ENCODE measurements at places on chromosomes 12 and 14. TPM values are rescaled to one million over a fixed set of nuclear protein-coding genes. Genes with fewer than 3 reads are reported as not detected.

The NABP2 gene
- total RNA-seq: 7.6 TPM

DNA sequence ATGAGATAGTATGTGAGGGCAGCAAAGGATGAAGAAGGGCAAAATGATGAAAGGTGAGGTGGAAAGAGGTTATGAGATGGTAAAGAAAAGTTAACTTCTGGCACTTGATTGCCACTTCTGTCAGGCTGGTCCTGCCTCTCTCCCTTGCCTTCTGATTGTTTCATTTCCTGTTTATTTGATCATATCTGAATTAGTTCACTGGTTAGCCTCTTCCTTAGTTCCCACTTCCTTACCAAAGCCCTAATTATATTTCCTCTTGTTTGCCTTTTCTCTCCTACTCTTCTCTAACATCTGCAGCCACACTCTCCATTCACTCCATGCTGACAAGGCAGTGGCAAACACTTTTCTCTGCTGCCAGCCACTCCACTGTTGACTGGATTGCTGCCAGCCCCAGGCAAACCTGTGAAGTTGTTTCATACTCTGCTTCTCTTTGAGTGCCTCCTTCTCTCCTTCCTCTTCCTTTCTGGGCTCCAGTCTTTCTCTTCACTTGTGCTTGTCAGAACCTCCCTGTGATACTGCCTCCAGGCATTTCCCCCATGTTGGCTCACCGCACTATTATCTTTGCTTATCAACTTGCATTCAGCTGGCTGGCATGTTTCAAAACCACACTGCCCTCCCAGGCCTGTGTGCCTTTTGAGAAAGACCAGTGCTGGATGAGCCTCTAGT is 8.1 kb downstream of the PNP start:
- peak overlapping the region; percentile 71 for H3K27ac ChIP-seq
- peaks cover 80% of the 10 kb centered on the region for H3K4me1 ChIP-seq
- H3K36me3 ChIP-seq: peaks cover 48% of the 10 kb centered on the region
- H3K27me3 ChIP-seq: no peaks in the 10 kb centered on the region

GRCh38 chr12:115378291-115378690 is 694.3 kb upstream of the TBX3 start:
- no peak overlapping the region for H3K4me3 ChIP-seq
- no peaks in the 10 kb centered on the region for H3K4me1 ChIP-seq
- no peak overlapping the region for H3K27ac ChIP-seq
- H3K36me3 ChIP-seq: no peaks in the 10 kb centered on the region

- H3K36me3 ChIP-seq: no peaks in the 10 kb centered on the region
- no peak overlapping the region for H3K27ac ChIP-seq
- peaks cover 4% of the 10 kb centered on the region for H3K27me3 ChIP-seq
Measured at GRCh38 chr14:80150301-80150700, 61.0 kb downstream of the DIO2 start.

- H3K27me3 ChIP-seq: no peaks in the 10 kb centered on the region
- H3K27ac ChIP-seq: peak overlapping the region; percentile 66
- no peak overlapping the region for H3K4me3 ChIP-seq
- DNase-seq: peak; percentile 47
Measured at GRCh38 chr14:101595887-101596721, 34.8 kb downstream of the DIO3 start.

DNA sequence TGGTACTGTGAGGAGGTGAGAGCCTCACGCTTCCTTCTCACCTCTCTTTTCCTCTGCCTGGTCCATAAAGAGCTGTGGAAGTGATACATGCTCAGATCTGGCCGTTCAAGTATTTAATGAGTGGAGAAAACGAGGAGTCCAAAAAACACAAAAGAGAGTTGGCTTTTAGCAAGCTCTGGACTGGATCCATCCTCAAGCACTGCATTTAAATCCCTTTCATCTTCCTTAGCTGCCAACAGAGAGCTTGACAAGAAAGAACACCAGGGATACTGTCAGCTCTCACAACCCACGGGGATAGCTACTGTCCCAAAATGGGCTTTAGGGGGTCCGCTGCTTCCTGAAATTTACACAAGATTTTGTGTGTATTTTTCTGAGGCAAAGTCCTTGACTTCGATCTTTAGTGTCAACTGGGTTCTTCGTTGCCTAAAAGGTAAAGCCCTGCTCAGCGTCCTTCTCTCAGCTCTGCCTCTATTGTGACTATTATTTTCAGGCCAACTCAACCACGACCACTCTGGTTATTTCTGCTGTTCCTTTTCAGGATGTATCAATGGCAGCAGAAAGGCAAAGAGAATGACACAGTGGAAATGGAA is 120.9 kb downstream of the TMTC1 start:
- no peaks in the 10 kb centered on the region for H3K36me3 ChIP-seq
- no peak overlapping the region for H3K4me3 ChIP-seq
- H3K27ac ChIP-seq: no peak overlapping the region
- no peak for DNase-seq
- H3K27me3 ChIP-seq: no peaks in the 10 kb centered on the region

GRCh38 chr14:93971635-93972027 is 4.7 kb downstream of the ASB2 start:
- H3K27me3 ChIP-seq: no peaks in the 10 kb centered on the region
- peaks cover 77% of the 10 kb centered on the region for H3K4me1 ChIP-seq
- H3K36me3 ChIP-seq: no peaks in the 10 kb centered on the region
- DNase-seq: no peak
- no peak overlapping the region for H3K4me3 ChIP-seq

The KCNH5 gene
- total RNA-seq: not detected

The ANO4 gene
- not detected for total RNA-seq

- H3K27me3 ChIP-seq: no peaks in the 10 kb centered on the region
- H3K27ac ChIP-seq: no peak overlapping the region
- no peaks in the 10 kb centered on the region for H3K36me3 ChIP-seq
- no peak for DNase-seq
Measured at GRCh38 chr14:58705066-58705465, 67.3 kb downstream of the DACT1 start.

The RNASE7 gene
- not detected for total RNA-seq

The MAP3K9 gene
- 6.3 TPM for total RNA-seq

GRCh38 chr14:99252940-99253868 is 18.8 kb downstream of the BCL11B start:
- peak; percentile 63 for DNase-seq
- H3K27ac ChIP-seq: peak overlapping the region; percentile 97
- peak overlapping the region; percentile 33 for H3K4me3 ChIP-seq
- H3K27me3 ChIP-seq: no peaks in the 10 kb centered on the region
